Fibroblast of lung (primary cell): ENCODE measurements at places on chromosomes 1 and 21. TPM values are rescaled to one million over a fixed set of nuclear protein-coding genes. Genes with fewer than 3 reads are reported as not detected.

GRCh38 chr1:9161963-9162362 is 33.1 kb upstream of the GPR157 start:
- peaks cover 25% of the 10 kb centered on the region for H3K4me1 ChIP-seq
- H3K4me3 ChIP-seq: no peak overlapping the region
- H3K36me3 ChIP-seq: peaks cover 5% of the 10 kb centered on the region
- H3K27ac ChIP-seq: no peak overlapping the region
- no peak for DNase-seq

- peaks cover 21% of the 10 kb centered on the region for H3K27me3 ChIP-seq
- no peaks in the 10 kb centered on the region for H3K36me3 ChIP-seq
- peak overlapping the region; percentile 38 for H3K4me3 ChIP-seq
Observed at GRCh38 chr1:71046891-71047634, 553 bp downstream of the PTGER3 start.

DNA sequence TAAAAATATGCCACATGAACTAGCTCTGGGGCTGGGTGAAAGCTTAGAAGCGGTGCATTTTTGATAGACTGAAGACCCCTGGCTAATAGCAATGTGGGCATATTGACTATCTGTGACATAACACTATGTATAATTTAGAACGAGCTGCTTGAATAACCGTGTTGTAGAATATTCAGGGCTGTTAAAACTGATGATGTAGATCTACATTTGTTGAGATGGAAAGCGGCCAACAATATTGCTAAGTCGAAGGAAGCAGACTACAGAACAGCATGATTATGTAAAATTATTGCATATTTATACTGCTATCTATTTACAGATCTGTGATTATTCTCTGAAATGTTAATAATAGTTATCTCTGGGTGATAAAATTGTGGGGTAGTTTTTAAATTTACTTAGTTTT is 41.1 kb upstream of the BCL10 start:
- no peaks in the 10 kb centered on the region for H3K36me3 ChIP-seq
- peak; percentile 66 for DNase-seq
- no peak overlapping the region for H3K27ac ChIP-seq
- peaks cover 51% of the 10 kb centered on the region for H3K4me1 ChIP-seq
- no peaks in the 10 kb centered on the region for H3K27me3 ChIP-seq
- H3K4me3 ChIP-seq: no peak overlapping the region

SV2A gene
- 26.8 and 35.8 TPM in 2 replicates for polyA plus RNA-seq

- DNase-seq: peak; percentile 72
- no peaks in the 10 kb centered on the region for H3K27me3 ChIP-seq
- H3K4me3 ChIP-seq: no peak overlapping the region
- H3K27ac ChIP-seq: no peak overlapping the region
- H3K4me1 ChIP-seq: peaks cover 8% of the 10 kb centered on the region
Observed at GRCh38 chr21:28442624-28443023, 550.1 kb downstream of the LTN1 start.

GBP1 gene
- polyA plus RNA-seq: 48.1 and 74.2 TPM in 2 replicates

DNA sequence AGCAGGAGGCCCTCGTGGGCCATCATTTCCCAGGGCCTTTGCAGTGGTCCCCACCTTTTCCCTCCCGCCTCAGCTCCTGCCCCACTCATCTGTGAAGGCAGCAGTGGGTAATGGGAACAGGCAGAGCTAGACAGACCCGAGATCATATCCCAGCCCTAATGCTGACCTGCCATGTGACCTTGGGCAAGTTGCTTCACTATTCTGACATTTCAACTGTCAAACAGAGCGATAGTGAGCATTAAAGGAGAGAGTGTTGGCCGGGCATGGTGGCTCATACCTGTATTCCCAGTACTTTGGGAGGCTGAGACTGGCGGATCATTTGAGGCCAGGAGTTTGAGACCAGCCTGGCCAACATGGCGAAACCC is 51.7 kb downstream of the RPS6KA1 start:
- H3K4me1 ChIP-seq: no peaks in the 10 kb centered on the region
- H3K36me3 ChIP-seq: no peaks in the 10 kb centered on the region
- no peak overlapping the region for H3K4me3 ChIP-seq
- no peaks in the 10 kb centered on the region for H3K27me3 ChIP-seq

- no peaks in the 10 kb centered on the region for H3K36me3 ChIP-seq
- H3K27ac ChIP-seq: no peak overlapping the region
- peak; percentile 54 for DNase-seq
Observed at GRCh38 chr1:236868625-236869467, 73.8 kb downstream of the MTR start.

DNA sequence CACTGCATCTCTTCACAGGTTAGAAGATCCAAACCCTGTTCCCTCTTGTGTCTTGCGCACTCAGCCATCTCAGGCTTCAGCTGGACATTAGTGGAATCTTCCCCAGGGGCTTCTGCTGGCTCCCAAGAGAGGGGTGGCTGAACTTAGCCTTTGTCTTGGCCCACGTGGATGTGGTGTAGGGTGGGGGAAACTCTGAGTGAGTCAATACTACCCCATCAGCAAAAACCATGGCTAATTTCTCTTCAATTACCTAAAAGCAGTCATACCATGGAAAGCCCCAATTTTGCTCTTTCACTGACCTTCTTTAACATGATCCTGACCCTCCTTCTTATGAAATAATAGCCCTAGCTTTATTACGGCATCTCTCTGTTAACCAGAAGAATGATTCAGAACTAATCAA is 72.5 kb upstream of the RAB3GAP2 start:
- H3K27me3 ChIP-seq: no peaks in the 10 kb centered on the region
- H3K27ac ChIP-seq: no peak overlapping the region
- no peaks in the 10 kb centered on the region for H3K36me3 ChIP-seq
- H3K4me1 ChIP-seq: no peaks in the 10 kb centered on the region
- DNase-seq: no peak
- H3K4me3 ChIP-seq: no peak overlapping the region

- no peaks in the 10 kb centered on the region for H3K27me3 ChIP-seq
- no peaks in the 10 kb centered on the region for H3K36me3 ChIP-seq
- no peaks in the 10 kb centered on the region for H3K4me1 ChIP-seq
- peak; percentile 32 for DNase-seq
- H3K4me3 ChIP-seq: no peak overlapping the region
- no peak overlapping the region for H3K27ac ChIP-seq
Observed at GRCh38 chr1:110916669-110917306, 43.8 kb downstream of the CD53 start.

GRCh38 chr1:12142891-12143630 is 23.7 kb upstream of the TNFRSF1B start:
- H3K4me1 ChIP-seq: peaks cover 18% of the 10 kb centered on the region
- H3K4me3 ChIP-seq: no peak overlapping the region
- H3K27ac ChIP-seq: peak overlapping the region; percentile 91
- H3K36me3 ChIP-seq: peaks cover 2% of the 10 kb centered on the region
- H3K27me3 ChIP-seq: no peaks in the 10 kb centered on the region
- DNase-seq: no peak

- peaks cover 4% of the 10 kb centered on the region for H3K4me1 ChIP-seq
- peak; percentile 56 for DNase-seq
- H3K27ac ChIP-seq: peak overlapping the region; percentile 17
- H3K36me3 ChIP-seq: peaks cover 5% of the 10 kb centered on the region
- H3K4me3 ChIP-seq: no peak overlapping the region
- no peaks in the 10 kb centered on the region for H3K27me3 ChIP-seq
Observed at GRCh38 chr1:10280439-10281350, 70.3 kb downstream of the KIF1B start.
